ENCODE measurements at places on chromosomes 7 and 10.

DNA sequence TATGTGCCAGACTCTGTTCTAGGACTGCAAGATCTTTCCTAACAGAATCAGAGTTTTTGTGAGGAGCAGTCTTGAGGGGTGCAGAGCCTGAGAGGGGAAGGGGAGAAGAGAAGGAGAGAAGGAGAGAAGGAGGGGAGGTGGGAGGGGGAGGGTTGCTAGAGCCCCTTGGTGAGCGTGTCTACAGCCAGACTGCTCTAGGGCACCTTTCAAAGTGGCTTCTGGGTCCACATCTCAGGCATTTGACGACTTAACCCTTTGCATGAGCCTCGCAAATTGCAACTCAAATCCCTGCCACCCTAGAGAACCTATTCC lies 31.1 kb upstream of the LEP start:
- no peak for DNase-seq

DNA sequence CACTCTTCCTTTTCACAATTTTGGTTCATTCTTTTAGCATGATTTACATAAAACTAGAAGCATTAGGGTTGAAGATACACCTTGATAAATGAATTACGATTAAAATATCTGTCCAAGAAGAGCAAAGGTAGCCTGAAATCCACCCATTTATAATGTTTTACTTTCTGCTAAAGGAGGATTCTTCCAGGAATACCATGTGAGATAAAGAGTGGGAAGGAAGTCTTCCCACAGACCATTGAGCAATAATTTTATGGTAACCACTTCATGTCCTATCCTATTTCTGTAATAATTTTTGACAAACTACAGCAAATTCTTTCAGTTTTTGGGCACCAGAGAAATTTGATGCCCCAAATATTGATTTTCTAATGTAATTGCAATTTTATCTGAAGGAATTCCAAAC lies 150.6 kb upstream of the STEAP4 start:
- DNase-seq: no peak

DNA sequence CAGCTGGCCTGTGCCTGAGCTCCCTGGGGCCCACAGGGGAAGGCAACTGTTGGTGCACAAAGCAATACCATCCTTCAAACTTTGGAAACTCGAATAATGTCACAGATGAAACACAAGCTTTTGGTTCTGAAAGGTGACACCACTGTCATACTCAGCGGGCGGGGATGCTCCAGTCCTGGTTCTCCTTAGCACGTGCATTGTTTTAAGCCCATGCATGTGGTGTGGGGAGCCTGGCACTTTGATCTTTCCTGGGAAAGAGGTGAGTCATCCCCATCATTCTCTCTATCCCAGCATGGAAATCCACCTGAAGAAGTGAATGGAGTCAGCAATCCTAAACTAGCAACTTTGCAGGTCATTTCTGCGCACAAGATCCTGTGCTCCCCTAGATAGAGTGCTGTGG lies 119.6 kb downstream of the GLRX3 start:
- DNase-seq: no peak

DNA sequence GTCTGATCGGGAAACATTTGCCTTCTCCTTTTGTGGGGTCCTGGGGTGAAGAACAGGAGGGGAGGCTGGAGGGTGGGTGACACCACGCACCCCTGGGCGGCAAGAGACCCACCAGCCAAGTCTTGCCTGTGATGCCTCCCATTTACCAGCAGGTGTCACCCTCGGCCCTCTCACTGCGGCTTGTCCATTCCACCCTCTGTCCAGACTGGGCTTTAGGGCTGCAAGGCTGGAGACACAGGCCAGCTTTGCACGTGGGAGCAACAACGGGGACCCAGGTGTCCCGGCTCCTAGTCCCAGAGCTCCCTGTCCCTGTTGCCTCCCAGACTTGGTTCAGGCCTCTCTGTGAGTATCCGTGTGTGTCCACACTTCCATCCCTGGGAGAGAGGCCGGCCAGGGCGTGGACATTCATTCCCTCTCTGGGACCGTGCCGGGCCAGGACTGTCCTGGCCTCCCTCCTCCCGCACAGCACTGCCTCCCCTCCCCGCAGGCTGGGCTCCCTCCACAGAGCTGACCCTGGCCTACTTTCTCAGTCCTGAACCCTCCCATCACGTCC lies 36.2 kb upstream of the GTF2IRD1 start:
- DNase-seq: peak; percentile 6

DNA sequence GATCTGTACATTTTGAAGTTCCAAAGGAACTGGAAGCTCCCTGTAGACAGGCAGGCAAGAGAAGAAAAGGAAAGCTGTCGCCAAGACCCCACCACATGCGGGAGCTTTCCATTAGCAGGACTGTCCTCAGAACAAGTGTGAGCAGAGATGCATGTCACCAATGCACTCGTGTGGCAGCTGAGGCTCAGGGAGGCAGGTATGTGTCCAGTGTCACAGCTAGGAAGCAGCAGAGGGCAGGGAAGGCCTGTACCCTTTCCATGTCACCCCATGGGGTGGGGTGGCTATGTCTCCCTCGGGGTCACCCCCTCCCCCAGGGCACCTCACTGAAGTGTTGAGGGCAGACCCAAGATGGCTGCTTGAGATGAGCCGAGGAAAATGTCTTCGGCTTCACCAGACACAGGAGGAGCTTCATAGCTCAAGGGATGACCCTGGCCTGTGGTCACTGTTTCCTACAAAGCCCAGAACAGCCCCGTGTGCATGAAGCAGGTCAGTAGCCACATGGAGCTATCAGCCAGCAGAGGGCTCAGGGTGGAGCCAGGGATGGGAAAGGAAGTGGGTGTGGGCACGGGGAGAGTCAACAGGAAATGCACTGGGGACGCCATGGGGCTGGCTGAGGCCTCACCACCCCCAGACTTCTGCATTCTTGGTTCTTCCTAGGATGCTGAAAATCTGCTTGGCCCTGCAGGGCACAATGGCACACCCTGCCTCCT lies 96.6 kb downstream of the FAM53B start:
- peak; percentile 30 for DNase-seq

DNA sequence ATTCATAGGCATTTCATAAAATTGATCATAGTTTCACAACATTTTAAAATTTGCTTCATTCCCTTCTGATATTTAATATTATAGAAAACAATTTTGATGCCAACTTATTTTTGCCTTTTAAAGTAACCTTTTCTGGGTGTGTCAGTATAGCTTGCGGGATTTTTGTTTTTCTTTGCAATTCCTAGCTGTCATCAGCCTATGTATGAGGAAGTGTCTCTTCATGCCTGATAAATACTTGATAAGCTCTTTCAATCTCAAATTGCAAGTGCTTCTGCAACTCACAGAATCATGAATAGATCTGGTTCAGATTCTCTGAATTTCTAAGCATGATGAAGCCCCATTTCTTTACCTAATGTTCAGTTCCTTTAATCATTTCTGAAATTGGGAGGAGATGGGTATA lies 28.0 kb upstream of the ARHGAP21 start:
- DNase-seq: no peak

GRCh38 chr10:7533657-7534479 lies 123.0 kb upstream of the SFMBT2 start:
- DNase-seq: no peak

DNA sequence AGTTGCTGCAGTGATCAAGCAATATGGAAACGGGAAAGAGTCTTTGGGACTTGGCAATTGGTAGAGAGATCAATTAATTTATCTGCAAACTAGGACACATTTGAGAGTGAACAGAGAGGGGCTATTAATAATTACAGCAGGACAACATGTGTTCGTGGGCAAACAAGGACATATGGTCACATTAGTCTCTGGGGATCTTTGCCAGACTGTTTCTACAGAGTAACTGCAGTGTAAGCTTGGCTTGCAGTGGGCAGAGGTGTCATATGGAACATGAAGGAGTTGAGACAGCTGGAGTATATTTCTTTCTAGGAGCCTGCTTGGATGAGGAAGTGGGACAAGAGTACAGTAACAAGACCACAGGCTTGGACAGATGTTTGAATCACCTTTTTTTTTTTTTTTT lies 232.1 kb upstream of the LYZL1 start:
- no peak for DNase-seq

DNA sequence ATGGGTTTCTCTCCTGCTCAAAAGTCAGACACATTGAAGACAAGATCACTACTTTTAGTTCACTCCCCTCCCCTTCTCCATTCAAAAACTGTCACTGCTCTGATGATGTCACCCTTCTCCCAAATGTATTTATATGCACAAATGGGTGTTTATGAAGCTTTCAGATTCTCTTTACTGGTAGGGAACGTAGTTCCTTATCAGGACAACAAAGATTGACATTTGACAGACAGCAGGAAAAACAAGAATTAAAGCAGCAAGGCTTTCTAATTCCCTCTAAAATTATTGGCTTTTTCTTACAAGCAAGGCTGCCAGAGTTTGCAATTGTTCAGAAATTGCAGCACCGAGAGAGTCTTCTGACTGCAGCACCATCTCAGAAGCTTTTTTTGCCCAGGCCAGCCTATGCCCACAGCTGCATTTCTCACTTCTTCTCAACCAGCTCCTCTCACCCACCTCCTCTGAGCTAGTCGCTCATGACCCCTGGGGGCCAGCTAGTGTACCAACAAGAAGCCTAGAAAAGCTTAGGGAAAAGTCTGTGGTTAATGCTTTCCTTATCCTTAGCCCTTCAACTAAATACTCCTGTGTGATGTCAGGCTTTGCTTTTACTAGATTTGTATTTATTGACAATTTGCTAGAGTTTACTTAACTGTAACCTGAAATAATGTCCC lies 265.1 kb downstream of the HTR7 start:
- no peak for DNase-seq

- no peak for DNase-seq
Measured at GRCh38 chr7:38211940-38212339, 33.9 kb downstream of the STARD3NL start.

DNA sequence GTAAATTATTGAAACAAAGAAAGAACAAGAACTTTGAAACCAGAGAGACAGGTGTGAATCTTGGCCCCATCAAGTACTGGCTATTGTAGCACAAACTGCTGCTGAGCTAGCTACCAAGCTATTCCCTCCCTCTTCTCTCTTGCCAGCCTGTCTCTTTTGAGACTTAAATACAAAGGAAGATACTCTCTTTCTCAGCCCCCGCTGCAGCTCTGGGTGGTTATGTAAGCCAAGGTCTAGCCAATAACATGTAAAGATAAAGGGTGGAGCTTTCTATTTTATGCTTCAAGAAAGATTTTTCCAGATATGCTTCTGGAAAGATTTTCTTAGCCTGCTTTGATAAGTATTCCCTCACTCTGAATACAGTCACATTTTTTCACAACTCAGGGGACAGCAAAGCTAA lies 17.2 kb downstream of the BAZ1B start:
- no peak for DNase-seq

DNA sequence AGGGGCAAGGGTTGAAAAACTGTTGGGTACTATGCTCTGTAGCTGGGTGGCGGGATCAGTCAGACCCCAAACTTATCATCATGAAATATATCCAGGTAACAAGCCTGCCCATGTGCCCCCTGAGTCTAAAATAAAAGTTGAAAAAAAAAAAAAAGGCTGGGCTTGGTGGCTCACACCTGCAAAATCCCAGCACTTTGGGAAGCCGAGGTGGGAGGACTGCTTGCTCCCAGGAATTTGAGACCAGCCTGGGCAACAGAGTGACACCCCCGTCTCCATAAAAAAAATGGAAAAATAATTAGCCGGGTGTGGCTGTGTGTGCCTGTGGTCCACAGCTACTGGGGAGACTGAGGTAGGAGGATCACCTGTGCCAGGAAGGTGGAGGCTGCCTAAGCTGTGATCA lies 83.5 kb downstream of the VIPR2 start:
- no peak for DNase-seq

DNA sequence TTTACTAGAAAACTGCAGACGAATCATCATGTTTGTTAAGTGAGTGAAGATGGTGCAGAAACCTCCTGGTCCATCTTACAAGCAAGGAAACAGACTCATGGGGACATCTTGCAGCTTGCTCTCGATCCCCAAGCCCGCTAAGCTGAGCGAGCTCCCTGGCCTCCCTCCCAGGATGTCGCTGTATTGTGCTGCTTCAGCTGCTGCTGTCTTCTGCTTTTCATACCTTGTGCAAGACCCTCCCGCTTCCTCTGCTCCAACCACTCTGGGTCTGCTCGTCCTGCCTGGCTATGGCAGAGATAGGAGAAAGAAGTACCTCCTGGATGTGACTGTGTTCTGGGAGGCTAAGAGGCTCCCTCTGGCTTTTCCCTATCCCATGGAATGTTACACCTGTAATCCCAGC lies 285.2 kb upstream of the FZD8 start:
- DNase-seq: no peak

GRCh38 chr10:36254199-36254598 lies 612.1 kb upstream of the FZD8 start:
- DNase-seq: no peak

GRCh38 chr10:86936661-86937501 lies 20.5 kb downstream of the MMRN2 start:
- no peak for DNase-seq

- DNase-seq: no peak
Measured at GRCh38 chr10:42998481-42999384, 78.1 kb upstream of the RET start.

- DNase-seq: no peak
Measured at GRCh38 chr10:7434378-7434777, 23.5 kb upstream of the SFMBT2 start.

DNA sequence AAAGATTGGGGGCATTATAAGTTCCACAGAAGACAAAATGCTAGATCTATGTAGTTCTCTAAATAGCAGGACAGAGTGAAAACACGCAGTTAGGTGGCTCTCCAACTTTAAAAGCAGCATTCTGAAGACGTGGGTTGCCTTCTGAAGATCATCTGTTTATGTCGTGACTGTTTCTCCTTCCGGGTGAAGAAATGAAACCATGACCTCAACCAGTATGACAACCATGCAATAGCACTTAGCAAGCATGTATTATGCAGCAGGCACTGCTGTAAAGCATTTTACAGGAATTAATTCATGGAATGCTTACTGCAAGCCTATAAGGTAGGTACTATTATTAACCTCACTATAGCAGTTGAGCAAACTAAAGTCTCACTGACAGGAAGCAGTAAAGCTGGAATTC lies 125.2 kb downstream of the SLC25A13 start:
- DNase-seq: no peak

DNA sequence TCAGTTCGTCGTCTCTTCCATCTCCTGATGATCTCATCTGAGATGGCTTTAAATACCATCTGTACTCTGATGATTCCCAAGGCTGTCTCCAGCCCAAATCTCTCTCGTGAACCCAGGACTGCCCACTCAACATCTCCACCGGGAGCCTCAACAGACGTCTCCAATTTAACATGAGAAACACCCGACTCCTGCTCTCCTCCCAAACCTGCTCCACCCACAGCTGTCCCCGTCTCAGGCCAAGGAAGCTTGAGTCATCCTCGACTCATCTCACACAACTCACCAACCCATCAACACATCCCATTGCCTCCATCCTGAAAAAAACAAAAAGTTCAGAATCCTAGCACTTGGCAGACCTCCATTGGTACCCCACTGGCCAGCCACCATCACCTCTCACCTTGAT lies 29.7 kb upstream of the CALN1 start:
- no peak for DNase-seq
